SK-MEL-5 (cell line): ENCODE measurements at places on chromosomes 4 and X. TPM values are rescaled to one million over a fixed set of nuclear protein-coding genes. Genes with fewer than 3 reads are reported as not detected.

NPY5R gene
- not detected in 2 replicates for total RNA-seq

RBM47 gene
- total RNA-seq, result 7.2 and 7.5 TPM in 2 replicates

PUDP gene
- total RNA-seq, result 8.6 and 10.7 TPM in 2 replicates

PITX2 gene
- total RNA-seq, result 1.1 and 1.8 TPM in 2 replicates

ERCC6L gene
- 5.5 and 5.8 TPM in 2 replicates for total RNA-seq

NUDT10 gene
- 1.9 and 2.0 TPM in 2 replicates for total RNA-seq

GC gene
- not detected in 2 replicates for total RNA-seq

MAMLD1 gene
- total RNA-seq, result 0.08 and 0.16 TPM in 2 replicates

PRKG2 gene
- total RNA-seq, result not detected in 2 replicates

PLS3 gene
- total RNA-seq, result 183 and 188 TPM in 2 replicates

ADAM29 gene
- not detected in 2 replicates for total RNA-seq

GABRE gene
- total RNA-seq, result not detected in 2 replicates

ARR3 gene
- not detected in 2 replicates for total RNA-seq

MED28 gene
- total RNA-seq, result 11.8 and 15.5 TPM in 2 replicates
